ENCODE measurements at places on chromosomes 13 and 19.

GRCh38 chr19:782185-782877 is 14.9 kb upstream of the PTBP1 start:
- no peak for DNase-seq

- DNase-seq = no peak
Observed at GRCh38 chr13:77896536-77896935, 22.1 kb downstream of the EDNRB start.

DNA sequence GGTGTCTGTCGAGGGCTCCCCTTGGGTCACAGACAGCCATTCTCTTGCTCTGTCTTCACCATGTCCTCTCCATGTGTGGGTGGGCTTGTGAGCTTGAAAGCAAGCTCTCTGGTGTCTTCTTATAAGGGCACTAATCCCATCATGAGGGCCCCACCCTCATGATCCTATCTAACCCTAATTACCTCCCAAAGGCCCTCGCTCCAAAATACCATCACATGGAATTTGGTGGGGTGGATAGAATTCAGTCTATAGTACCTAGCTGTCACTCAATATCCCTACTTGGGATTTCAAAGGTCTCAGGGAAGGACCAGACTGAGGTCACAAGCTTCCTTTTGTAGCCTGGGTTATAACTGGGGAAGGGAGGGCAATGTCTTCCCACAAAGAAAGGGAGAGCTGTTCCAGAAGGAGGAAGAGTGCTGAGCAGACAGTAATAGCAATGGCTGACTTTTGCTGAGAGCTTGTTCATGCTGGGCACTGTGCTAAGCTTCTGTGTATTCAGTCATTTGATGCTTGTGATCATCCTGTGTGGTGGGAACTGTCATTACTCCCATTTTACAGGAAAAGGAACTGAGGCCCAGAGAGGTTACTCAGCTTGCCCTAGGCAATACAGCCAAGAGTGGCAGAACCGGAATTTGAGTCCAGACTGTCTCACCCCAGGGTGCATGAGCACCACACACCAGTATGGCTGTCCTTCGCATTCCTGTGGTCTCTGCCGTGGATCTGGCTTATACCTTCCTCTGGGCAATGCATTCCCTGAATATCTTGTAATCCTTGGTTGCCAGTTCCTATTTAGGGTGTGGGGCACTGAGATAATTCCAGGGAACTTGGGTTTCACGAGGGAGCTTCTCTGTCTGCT is 8.2 kb downstream of the FXYD5 start:
- DNase-seq = no peak

DNA sequence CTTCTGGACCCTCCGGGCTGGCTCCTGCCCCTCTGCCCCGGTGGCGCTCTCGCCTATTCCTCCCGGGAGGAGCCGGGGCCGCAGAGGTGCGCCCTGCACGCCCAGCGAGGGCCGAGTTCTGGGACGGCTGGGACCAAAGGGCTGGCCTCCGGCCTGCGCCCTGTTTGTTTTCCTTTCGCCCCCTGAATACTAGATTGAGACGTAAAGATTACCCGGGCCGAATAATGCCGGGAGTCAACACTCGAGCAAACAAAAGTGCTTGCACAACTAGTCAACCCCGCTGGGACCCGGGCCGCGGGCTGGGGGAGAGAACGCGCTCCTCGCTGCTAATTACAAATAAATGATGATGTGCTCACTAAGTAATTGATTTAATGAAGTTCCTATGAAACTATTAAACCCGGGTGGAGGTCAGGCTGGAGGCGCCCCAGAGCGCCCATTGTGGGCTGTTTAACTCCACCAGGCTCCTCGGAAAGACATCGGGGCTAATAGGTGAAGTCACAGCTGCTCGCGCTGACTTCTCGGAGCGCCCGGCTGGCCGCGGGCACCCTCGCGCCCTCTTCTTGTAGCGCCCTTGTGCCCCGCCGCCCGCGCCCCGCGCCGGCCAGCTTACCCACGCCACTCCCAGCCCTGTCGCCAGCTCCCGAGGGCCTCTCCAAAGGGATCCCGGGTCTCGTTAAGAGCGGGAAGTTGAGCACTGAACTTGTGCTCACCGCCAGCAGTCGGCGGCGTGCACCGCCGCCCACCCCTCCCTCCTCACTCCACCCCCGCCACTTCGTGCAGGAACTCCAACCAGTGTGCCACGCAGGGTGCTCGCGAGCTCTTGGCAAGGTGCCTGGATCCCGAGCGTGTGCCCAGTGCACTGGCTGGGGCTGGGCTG is 14.9 kb downstream of the ZIC5 start:
- no peak for DNase-seq

GRCh38 chr19:51810223-51810622 is 15.3 kb downstream of the FPR3 start:
- no peak for DNase-seq

DNA sequence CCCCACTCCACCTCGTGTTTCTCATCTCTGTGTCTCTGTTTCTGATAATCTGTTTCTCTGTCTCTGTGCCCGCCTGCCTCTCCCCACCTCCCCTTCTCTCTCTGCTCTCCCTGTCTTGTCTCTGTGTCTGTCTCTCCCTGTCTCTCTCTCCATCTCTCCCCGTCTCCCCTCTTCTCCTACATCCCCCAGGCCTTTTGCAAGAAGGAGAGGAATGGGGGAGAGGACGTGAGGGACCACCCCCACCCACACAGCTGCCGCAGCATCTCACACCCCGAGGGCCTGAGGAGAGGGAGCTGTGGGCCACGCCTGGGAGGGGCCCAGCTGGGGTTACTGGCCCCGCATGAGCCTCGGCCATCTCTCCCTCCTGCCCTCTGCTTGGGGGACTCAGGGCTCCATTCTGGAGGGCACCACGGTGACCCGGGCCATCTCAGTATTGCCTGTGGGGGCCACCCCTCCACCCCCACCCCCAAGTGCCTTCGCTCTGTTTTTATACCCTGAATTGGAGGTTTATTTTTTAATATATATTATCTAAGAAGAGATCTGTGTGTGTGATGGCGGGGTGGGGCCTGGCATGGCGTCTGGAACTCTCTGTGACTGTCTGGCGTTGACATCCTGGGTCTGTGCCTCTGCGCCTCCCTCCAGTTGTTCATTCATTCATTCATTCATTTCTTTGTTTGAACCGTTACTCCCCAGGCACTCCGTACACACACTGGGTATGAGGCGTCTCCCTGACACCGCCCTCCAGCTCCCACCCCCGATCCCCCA is 21.2 kb downstream of the ERFL start:
- DNase-seq = no peak

DNA sequence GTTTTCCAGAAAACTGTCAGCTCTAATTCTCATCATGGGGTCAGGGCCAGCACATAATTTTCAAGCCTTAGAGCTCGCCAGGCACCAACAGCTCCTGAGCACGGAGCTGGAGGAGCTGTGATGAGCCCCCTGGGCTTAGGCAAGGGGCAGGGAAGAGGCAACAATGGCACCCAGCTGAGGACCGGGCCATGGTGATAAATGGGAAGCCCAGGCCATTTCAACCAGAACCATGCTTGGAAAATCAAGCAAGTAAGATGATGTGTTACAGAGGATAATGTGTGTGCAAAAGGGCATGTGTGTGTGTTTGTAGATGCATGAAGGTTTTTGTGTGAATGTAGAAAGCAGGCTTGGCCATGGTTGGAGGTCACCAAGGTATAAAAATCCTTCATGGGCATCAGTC is 66.8 kb upstream of the UBAC2 start:
- DNase-seq = no peak

DNA sequence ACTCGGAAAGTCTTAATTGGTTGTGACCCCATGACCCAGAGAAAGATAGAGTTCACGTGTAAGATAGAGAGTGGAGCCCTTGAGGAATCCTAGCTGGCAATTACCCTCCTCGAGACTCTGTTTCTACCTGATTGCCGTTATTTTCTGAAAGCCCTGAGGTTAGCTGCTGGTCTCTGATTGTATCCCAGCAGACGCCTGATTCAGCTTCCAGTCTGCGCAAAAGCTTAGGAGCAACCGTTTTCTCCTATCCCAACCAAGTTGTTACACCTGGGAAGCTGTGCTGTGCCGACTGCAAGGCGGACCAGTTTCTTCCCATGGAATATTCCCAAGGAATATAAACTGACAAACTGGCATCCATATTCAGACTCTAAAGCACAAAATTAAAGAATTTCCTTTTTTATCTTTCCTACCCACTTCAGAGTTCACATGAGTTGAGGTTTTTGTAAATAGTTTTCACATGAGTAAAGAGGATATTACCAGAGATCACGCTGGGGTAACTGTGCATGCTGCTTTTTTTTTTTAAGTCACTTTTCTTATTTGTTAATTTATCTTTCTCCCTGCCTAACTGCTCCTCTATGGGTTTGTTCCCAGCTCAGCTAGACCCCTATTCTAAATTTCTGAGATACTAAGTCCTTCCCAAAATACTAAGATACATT is 1.5 kb upstream of the TRPC4 start:
- DNase-seq = no peak

DNA sequence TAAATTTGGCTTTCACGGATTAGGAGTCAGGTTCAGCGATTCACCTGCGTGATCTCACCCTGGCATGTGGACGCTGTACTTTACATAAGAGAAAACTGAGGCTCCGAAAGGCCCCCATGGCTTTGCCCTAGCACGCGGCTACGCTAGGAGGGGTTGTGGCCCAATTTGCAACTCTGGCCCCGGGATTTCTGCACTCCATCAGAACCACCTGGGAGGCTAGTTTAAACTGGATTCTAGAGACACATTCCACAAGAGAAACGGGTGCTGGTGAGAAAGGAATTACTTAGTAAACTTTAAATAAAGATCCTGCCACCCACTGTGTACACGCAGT is 6.2 kb downstream of the BCL3 start:
- DNase-seq = no peak

DNA sequence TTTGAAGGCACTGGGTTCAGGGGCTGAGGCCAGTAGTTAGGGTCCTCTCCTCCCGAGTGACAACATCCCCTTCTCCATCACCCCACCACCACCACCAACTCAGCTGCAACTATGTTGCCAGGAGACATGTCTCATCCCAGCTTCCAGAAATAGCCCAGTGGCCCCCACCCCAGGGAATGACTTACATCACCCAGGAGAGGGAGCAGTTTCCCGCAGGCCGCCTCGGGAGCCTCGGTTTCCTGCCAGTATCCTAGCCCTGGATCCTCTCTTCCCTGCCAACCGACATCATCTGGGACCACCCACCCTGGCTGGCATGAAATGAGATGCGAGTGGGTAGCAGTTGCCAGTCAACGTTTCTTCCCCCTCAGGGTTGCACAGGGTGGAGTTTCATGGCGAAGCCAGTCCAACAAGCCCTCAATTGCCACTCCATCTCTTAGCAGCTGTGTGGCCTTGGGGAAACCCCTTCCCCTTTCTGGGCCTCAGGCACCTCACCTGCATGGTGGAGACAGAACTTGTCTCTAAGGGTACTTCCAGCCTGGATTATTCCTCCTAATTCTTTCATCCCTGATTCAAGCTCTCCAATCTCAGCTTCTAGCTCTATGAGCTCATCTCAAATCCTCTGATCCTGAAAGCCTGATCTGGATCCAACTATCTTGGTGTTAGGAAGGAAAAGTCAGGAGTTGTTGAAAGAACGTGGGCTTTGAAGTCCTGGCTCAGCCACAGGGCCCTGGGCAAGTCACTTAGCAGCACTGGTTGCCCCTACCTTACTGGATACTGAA is 3.9 kb upstream of the GSK3A start:
- no peak for DNase-seq

DNA sequence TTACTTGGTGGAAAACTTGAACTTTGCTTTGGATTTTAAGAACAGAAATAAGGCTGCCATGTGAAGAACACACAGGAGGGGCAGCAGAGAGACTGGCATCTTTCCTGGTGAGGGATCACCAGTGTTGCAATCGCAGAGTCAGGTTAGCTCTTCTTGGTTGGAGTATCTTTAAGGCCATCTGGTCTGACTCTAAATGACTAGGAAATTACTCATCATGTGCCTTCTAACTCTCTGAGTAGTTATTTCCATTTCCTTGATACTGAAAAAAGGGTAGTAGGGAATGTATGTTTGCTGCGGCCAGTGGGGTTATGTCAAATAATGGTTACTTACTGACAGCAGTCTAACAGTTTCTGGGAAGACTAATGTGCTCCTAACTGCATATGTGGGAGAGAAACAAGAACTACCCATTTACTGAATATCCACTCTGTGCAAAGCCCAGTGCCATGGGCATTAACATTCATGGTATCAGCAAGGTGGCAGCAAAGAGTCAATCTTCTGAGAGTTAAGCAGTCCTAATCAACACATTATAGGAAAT is 122.1 kb downstream of the COG6 start:
- DNase-seq = no peak

DNA sequence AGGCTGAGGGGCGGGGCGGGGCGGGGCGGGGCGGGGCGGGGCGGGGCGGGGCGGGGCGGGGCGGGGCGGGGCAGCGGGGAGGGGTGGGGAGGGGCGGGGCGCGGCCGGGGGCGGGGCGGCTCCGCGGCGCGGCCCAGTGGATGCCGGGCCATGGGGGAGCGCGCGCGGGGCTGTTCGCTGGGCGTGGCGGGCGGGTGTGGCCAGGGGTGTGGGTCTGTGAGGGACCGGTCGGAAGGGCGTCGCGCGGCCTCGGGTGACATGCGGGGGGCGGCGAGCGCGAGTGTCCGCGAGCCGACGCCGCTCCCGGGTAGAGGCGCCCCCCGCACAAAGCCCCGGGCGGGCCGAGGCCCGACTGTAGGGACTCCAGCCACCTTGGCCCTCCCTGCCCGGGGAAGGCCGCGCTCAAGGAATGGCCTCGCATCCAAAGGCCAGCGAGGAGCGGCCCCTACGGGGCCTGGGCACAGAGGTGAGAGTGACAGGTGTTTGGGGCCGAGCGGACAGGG is at the start of gene ZFP28:
ZFP28 (plus strand) TSS at position 188 of the 503 bp plus-strand sequence; CDS start at position 259, 71 bp downstream.
- no peak for DNase-seq

DNA sequence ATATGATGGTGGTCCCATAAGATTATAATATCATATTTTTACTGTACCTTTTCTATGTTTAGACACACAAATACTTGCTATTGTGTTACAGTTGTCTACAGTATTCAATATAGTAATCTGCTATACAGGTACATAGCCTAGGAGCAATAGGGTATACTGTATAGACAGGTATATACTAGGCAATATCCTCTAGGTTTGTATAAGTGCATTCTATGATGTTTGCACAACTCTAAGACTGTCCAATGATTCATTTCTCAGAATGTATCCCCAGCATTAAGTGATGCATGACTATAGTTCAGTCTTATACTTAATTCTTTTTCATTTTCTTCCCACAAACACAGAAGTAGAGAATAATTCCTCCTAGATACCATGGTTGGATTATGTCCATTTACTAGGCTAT is 383.3 kb downstream of the DACH1 start:
- no peak for DNase-seq

- DNase-seq = no peak
Observed at GRCh38 chr13:50129706-50130122, 114.5 kb downstream of the KCNRG start.

- no peak for DNase-seq
Observed at GRCh38 chr13:98761986-98762616, 9.6 kb upstream of the SLC15A1 start.

GRCh38 chr19:44951179-44952159 is 3.7 kb upstream of the CLPTM1 start:
- DNase-seq = no peak

- DNase-seq = no peak
Observed at GRCh38 chr19:53388168-53388567, 6.8 kb upstream of the ZNF765 start.

GRCh38 chr19:4976401-4977298 is 7.7 kb downstream of the KDM4B start:
- DNase-seq = no peak

GRCh38 chr19:30076751-30077670 is 135.0 kb downstream of the URI1 start:
- no peak for DNase-seq
